Activated T-cell treated with anti-CD3 and anti-CD28 coated beads, Interleukin-2, amount 50 U/mL, for 72 hours (primary cell): ENCODE measurements at places on chromosomes 3 and 15.

DNA sequence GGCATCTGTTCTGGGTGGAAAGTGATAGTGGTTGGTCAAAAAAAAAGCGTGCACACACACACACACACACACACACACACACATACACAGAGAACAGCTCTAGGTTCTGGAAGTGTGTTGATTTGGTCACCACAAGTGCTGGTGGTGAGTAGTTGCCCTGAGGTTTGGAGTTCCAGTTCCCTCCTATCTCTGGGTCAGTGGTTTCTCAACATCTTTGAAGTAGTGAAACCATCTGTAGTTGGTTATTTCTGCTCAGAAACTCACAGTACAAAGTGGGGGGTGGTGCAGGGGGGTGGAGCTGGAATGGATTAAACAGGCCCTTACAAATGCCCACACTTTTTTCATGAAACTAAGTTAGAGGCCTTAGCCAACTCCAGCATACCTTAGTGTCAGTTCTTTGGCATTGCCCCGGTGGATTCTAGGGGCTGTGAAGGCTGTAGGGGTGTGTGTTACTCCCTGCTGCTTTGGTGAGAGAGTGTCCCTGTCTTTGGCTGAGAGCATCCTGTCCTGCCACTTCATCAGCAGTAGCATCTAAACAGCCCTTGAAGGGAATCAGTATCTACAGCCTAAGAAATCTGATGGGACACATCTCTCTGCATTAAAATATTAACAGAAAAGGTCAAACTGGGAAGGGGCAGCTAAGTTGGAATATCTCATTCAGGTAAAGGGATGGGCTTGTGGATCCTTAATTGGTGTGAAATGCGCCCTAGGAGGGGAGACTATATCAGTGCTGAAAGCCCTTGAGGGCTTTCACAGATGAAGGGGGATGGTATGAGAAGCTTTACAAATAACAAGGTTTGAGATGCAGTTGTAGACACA, 20.6 kb downstream of the SMAD3 start:
- peak; percentile 62 for DNase-seq

GRCh38 chr3:121167374-121168139, 259.6 kb downstream of the STXBP5L start:
- DNase-seq = no peak

- DNase-seq = no peak
Observed at GRCh38 chr15:60917461-60918145, 311.5 kb downstream of the RORA start.

DNA sequence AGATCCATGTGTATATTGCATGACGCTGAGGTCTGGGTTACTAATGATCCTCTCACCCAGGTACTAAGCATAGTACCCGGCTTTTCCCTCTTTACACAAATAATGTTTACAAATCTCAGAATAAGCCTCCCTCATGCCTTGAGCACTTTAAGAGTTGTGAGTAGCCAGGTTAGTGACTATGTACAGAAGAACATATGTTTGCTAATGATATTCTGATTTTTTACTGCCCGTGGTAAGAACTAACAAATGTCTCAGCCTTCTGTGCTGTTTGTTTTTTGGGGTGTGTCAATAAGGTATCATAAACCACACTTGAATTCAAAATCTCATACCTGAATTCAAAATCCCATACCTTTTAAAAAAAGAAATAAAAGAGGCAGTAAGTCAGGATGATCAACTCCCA, 59.5 kb downstream of the ABCC5 start:
- no peak for DNase-seq

DNA sequence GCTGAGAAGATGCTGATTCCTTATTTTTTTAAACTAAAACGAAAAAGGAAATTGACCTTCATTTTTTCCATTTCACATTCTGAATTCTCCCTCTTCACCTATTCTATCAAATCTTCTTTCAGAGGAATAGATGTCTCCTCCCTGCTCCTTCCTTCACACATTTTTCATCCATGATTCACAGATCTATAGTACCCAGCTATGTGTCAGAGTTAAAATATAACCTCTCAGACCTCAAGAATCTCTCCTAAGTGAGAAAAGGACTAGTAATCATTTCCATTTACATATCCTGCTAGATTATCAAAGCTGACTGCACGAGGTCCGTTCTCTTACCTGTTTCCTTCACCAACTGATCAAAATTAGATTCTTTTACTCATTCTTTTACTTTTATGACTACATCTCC, 1297.6 kb upstream of the ALCAM start:
- no peak for DNase-seq

GRCh38 chr3:72811571-72811970, 36.7 kb downstream of the SHQ1 start:
- DNase-seq = no peak

DNA sequence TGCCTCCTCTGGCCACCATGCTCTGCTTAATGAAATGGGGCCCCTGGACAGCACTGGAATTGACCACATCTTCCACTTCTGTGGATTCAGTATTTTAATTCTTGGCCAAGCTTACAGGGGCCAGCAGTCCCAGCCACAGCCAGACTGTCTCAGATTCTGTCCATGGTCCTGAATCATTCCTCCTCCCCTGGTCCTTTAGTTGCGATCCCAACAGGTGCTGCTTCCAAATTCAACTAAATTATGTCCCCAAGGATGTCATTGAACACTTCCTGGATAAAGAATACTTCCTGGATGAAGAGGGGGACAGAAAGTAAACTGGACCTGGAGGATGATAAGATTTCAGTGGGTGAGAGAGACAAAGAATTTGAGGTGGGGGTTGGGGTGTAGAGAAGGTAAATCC, 111.1 kb upstream of the FOXB1 start:
- no peak for DNase-seq

- no peak for DNase-seq
Observed at GRCh38 chr15:70034596-70034995, 63.1 kb downstream of the TLE3 start.

DNA sequence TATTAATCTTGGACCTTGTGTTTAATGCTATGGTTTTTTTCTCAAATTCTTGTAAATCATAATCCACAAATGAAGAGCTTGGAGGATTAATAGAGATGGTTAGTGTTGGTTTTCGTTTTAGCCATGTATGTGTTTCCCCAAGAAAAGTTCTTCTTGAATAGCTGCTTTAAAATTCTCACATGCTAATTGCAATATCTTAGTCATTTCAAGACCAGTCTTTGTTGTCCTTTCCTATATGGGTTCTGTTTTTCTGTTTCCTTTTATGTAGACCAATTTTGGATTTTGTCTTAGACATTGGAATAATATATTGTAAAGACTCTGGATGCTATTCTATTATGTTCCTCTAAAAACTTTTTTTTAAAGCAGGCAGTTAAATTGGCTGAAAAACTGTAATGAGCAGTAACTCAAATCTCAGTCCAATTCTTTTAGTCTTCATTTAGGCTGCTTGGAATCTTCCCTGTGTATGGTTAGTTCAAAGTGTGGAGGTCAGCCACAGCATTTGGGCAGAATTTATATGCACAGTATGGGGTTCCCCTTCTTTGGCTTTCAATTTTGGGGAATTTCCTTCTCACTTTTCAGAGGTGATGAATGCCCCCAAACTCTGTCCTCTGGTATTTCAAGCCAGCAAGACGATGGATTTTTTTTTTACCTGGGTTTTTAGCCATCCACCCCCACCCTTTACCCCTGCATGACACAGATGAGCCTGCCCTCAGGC, 39.1 kb upstream of the DNAJC13 start:
- DNase-seq = no peak

GRCh38 chr3:45965653-45966052, 22.4 kb downstream of the CXCR6 start:
- no peak for DNase-seq

- no peak for DNase-seq
Observed at GRCh38 chr15:70324001-70324974, 226.6 kb upstream of the TLE3 start.

DNA sequence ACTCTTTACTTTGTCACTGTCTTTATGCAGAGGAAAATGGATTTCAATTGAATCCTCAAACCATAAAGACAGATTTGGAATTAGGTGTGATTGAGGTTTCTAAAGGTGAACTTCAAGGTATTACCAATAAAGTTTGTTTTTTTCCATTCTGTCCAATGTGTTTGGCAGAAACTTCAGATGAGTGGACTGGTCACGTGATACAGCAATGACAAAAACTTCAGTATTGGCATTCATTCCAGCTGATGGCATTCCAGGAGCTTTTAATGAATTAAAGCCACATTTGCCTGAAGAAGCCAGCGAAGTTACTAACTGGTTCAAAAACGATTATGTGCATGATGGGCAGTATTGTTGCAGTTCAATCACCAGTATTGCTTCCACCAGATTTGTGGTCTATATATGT, 4.5 kb upstream of the MASP1 start:
- no peak for DNase-seq

DNA sequence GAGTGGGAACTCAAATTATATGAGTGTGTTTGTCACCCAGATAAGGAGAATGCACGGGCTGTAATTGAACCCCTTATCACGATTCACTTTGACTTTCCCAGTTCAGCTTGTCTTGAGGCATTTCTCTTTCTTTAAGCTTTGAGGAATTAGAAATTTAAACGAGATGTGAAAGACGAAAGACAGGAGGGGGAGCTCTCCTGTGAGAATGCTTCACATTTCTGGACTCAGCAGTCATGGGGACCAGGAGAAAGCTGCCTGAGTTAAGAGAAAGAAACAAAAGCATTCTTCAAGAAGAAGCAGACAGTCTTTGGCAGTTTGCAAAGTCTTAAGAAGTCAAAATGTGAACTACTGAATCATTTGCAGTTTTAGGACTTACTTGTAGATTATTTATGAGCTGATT, 205.6 kb downstream of the NECTIN3 start:
- DNase-seq = no peak

DNA sequence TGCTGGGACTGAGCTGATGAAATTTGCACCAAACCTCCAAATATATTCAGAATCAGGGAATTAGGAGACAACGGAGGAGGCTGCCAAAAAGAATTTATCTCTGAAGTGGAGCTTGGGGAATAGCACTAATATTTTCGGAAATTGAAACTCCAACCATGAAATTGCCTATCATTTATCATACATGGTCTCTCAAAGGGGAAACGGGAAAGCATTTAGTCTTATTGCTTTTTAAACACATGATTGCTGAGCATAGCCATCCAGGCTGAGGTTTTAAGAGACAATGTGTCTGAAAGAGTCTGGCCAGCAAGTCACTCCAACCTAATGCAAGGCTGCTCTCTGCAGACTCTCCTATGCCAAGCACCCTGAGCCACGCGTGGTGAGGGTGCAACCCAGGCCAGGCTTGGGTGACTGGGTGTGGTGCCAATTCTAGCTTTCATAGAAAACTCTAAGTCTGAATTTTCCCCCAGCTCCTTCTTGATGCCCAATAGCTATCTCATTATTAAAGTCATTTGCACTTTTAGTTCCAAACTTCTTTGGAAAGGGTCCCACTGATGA, 200.2 kb downstream of the RPLP1 start:
- no peak for DNase-seq

DNA sequence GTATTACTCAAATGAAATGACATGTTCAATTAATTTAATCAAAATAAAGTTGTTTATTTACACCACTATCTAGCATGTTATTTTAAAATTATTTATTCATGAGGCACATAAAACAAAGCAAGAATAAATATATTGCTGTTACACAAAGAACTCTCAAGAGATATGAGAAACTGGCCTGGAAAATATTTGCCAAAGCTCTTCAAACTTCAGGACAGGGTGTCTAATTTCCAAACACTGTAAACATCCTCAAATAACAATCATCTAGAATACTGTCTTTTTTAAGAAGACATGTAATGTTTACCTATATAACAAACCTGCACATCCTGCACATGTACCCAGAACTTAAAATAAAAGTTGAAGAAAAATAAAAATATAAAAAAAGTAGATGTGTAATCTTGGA, 876.6 kb downstream of the TUSC7 start:
- DNase-seq = no peak
